ENCODE measurements at places on chromosomes 5 and 9.

- DNase-seq: no peak
Measured at GRCh38 chr9:14021871-14022525, 291.9 kb downstream of the NFIB start.

GRCh38 chr5:126003309-126003708 lies 419.9 kb upstream of the GRAMD2B start:
- no peak for DNase-seq

DNA sequence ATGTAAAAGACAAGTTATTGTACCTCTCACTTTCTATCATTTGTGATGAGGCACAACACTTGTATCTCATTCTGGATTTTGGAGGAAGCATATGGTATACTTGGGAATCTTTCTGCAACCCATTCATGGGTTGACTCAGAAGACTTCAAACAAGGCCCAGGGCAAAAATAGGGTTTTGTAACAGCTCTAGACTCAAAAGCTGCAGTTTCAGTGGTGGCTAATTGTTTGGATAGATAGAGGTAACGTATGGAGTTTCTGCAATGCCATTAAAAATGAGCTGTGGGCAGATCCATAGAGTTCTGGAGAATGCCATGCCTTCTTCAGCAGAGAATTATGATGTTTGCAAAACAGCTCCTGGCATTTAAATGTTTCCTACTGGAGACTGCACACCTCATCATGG lies 279.6 kb upstream of the VLDLR start:
- DNase-seq: no peak

GRCh38 chr9:4826417-4827166 lies 33.8 kb downstream of the RCL1 start:
- no peak for DNase-seq

DNA sequence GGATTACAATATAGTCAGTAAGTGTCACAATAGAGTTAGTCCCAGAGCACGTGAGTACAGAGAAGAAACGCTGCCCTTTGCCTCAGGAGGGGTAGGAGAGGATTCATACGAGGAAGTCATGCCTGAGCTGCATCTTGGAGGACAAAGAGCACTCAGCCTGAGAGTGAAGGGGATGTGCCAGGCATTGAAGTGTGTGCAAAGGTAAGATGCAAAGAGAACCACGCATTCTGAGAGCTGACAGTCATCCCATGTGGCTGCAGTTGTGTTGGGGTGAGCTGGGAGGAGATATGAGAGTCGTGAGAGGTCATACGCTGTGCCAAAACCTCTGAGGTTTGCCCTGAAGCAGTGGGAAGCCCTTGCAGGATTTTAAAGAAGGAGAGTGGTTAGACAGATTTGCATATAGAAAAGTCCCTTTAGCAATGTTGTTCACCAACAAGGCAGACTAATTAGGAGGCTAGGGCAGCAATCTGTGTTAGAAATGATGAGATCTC lies 97.5 kb downstream of the PIP5K1B start:
- no peak for DNase-seq

- DNase-seq: no peak
Measured at GRCh38 chr5:68126886-68127285, 88.7 kb upstream of the PIK3R1 start.
